ENCODE measurements at places on chromosomes 16 and 17.

DNA sequence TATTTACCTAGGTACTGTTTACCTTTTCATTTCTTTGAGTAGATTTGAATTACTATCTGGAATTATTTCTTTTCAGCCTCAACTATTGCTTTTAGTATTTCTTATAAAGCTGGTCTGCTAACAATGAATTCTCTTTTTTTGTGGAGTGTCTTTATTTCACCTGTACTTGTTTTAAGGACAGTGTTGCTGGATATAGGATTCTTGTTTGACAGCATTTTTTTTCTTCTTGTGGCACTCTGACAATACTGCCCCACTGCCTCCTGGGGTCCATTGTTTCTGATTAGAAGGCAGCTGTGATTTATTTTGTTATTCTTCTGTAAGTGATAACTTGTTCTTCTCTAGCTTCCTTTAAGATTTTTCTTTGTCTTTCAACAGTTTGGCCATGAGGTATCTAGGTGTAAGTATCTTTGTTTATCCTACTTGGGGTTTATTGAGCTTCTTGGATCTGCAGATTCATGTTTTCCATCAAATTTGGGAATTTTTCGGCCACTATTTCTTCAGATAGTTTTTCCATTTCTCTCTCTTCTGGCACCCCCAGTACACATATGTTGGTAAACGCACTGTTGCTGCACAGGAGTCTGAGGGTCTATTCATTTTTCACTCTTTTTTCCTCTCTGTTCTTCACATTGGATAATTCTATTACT lies 130.4 kb downstream of the AATF start:
- DNase-seq = no peak

DNA sequence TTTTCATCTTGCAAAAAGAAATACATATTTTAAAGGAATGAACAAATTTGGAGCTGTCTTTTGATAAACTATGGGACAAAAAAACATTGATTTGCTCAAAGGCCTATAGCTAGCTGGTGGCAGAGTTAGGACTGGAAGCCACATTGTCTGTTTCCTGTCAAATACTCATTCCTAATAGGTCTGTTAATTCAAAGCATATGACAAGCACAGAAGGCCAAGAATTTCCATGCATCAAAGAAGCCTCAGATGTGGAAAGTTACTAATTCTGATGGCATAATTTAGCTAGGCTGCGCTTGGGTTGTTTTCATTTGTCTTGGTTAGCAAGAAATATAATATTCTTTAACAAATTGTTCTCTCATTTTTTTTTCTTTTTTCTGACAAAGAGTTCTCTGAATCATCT lies 98.0 kb downstream of the CDK5R1 start:
- DNase-seq = no peak

DNA sequence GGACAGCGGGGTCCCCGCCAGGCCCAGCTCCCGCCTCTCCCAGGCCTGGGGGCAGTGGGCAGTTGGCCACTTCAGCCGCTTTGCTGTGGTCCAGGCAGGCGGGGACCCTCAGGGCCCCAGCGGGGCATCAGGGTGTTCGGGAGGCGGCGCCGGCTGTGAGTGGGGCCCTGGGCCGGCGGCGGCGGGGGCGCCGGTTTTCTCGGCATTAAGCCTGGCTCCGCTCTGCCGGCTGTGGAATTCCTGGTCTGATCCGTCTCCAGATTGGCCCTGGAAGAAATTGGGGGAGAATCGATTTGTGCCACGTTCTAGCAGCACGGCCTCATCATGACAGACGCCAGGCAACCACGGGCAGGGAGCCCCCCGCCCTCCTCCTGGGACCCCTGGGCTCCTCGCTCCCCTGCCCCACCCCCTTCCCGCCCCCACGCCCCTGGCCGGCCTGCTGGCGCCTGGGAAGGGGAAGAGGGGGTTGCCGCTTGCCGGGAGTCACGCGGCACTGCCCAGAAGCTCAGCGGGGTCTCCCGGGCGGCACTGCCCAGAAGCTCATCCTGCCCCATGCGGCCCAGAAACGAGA lies 28.6 kb upstream of the SSTR5 start:
- no peak for DNase-seq

- no peak for DNase-seq
Observed at GRCh38 chr16:26031286-26031685, 339.5 kb downstream of the HS3ST4 start.

DNA sequence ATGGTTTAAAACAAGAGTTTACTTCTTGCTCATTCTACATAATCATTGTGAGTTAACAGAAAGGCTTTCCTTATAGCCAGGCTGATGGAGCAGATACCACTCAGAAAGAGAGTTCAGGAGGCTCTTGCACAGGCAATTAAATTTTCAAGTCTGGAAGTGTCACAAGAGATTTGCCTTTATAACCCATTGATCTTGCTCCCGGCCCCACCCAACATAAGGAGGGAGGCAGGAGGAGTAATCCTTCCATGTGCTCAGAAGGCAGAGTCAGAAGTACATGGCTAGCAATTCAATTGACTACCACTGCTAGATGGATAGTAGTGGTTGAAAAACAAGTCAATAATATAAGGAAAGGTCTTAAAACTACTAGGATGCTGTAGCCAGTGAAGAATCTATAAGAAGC lies 346.3 kb upstream of the CDH11 start:
- DNase-seq = no peak

GRCh38 chr16:495127-495748 lies 32.3 kb upstream of the CAPN15 start:
- peak; percentile 38 for DNase-seq

- no peak for DNase-seq
Observed at GRCh38 chr16:19309178-19309577, 23.6 kb downstream of the CLEC19A start.

- no peak for DNase-seq
Observed at GRCh38 chr17:76501827-76502307, 644 bp upstream of the RHBDF2 start.

DNA sequence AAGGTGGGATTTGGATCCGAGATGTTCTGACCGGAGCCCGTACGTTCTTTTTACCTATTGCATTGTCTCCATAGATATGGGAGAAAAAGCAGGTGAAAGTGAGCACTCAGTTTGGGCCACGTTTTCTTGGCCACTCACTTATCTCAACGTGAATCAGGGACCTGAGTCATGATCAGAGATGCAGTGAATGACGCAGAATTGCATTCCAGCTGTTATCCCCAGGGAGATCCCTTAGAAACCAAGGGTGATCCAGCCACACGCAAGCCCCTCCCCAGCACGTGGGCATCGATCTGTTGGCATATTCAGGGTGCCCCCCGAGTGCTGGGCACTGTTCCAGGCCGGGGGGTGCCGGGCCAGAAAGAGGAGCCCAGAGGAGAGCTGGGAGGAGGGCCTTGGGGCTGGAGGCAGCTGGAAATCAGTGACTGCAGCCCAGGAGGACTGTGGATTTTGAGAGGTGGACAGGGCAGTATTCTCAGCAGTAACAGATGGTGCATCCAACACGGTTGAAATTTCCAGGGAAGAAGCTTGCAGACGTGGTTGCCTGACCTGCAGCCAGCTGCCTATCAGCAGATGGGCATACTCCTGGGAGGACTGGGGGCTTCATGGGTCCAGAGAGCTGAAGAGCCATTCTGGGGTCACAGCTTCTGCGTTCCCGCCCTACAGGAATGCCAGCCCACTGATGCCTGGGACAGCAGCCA lies 87.2 kb upstream of the CACNG5 start:
- no peak for DNase-seq

GRCh38 chr17:9050801-9051401 lies 29.6 kb downstream of the NTN1 start:
- DNase-seq = no peak

- no peak for DNase-seq
Observed at GRCh38 chr17:65049085-65049756, 7.3 kb downstream of the GNA13 start.

- no peak for DNase-seq
Observed at GRCh38 chr16:5003211-5003610, 30.5 kb downstream of the NAGPA start.

DNA sequence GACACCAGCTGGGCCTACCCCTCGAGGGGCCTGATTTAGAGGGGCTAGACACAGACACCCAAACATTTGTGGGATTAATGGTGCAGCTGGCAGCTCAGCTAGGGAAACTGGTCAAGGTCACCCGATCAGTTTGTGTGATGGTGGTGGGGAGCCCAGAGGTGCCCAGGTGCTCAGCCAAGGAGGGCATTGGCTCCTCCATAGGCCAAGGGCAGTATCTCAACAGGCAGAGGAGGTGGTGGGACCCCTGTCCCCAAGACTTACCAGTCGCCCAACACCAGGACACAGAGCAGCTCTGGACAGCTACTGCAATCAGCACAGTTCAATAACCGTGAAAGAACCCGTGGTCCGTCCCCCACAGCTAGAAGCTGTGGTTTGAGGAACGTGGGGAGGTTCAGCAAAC lies 120.9 kb downstream of the C16orf78 start:
- DNase-seq = no peak

- DNase-seq = peak; percentile 35
Observed at GRCh38 chr17:64780096-64781013, 118.2 kb upstream of the SMURF2 start.

GRCh38 chr17:8693328-8693727 lies 51.3 kb downstream of the CCDC42 start:
- no peak for DNase-seq

DNA sequence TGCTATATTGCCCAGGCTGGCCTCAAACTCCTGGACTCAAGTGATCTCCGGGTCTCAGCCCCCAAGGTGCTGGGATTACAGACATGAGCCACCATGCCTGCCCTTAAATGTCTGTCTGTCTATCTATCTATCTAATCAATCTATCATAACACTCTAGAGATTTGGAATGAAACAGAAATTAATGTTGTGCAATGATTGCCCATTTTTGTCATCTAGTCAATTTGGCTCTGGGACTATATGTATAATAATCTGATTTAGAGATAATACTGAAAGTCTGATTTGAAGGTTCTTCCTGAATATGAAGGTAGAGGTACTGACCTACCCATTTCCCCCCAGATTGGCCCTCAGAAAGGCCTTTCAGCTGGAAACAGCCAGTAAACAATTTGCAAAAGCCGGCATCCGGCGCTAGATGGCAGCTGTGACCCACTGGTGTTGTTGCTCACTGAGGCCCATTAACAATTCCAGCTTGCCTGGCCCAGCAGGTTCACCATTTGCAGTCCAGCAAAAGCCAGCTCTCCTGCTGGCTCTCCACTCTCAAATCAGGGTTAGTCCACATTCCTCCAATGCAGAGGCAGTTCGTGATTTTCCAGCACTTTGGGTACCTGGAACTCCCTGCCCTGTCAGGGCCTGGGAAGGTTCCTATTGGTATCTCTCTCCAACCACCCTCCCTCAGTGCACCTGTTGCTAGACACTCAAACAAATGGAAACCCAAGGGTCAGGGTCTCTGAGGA lies 22.9 kb upstream of the C16orf87 start:
- DNase-seq = peak; percentile 19

DNA sequence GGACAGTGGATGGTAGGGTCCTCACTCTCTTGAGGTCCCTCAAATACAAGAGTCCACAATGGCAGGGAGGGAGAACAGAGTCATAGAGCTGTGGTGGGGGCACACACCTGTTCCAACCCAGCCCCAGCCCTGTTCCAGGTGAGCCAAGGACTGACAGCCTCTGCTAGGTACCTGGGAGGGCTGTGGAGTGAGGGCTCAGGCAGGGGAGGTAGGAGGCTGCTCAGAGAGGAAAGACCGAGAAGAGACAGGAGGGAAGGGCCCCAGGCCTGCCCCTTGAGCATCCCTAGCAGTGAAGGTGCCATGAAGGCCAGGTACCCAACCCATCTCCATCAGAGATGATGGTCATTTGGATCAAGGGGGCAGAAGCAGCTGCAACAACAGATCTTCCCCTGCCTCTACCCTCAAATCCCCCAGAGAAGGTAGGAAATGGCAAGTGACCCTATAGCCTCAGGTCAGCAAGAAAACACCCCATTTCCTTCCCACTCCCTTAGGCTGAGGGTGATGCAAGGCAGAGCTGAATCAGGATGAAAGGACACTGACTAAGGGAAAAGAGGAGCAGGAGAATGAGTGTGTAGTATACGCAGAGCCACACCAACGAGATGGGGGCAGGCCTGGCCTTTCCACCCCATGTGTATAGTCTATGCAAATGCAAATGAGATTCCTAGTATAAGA lies 28.6 kb downstream of the CD300LG start:
- no peak for DNase-seq

DNA sequence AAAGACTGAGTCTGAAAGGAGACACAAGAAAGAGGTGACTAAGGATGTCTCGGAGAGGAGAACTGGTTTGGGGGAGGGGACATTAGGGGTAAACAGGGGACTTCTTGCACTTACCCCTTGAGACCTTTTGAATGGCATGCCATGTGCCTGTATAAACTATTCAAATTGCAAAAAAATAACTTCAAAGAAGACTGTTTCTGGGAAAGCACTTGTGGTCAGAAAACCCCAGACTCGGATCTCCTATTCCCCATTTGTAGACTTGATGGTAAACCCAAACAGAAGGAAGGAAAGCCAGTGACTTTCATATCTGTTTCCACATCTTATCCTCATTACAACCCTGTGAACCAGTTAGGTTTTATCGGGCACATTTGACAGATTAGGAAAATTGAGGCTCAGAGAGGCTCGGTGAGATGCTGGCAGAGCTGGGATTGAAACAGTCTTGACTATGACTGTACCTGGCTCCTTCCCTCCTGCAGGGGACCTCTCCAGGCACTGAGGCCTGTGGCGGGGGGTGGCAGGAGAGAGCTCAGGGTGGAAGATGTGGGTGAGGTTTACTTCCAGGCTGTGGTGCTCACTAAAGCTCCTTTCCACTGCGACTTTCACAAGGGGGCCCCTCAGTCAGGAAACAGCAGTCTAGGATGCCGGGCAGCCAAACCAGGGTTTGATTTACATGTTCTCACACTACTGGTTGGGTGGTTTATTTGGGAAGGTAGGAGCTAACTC lies 30.5 kb upstream of the PLCG2 start:
- DNase-seq = no peak

DNA sequence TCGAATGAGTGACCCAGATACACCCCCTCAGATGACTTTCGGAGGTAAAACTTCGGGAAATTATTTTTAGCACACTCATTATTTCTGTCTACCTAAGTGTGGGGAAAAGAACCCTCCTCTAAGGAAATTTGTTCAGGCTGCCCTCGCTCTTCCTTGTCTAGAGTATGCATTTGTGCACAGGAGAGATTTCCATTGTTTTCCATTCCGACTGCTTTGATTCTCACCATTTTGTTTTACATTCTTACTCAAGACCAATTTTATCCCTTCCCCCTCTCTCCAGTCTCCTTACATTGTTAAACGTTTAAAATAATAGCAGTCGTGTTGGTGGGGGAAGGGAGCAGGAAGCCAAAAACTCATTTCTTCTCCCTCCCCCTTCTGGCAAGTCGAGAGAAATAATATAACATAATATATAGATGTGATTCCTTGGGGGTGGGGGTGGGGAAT lies 1.5 kb upstream of the CHD3 start:
- DNase-seq = no peak

GRCh38 chr16:81945665-81946064 lies 65.6 kb downstream of the SDR42E1 start:
- no peak for DNase-seq

DNA sequence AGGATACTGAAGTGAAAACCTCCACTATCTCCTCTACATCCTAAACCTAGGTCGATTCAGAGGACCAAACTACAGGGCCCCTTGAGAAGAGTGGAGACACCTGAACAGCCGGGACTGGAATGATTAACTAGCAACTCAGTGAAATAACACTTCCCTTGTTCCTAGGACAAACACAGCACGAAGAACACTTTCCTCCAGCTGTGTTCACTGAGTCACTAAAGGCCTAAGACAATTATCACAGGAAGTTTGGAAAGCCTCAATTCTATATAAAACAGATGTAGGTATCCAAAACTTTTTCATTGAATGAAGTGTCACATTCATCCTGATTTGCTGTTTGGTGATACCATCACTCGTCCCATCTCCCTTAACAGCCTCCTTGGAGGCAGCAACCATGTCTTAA lies 15.5 kb upstream of the CUEDC1 start:
- DNase-seq = no peak

- DNase-seq = no peak
Observed at GRCh38 chr17:62923258-62924150, 42.5 kb upstream of the TANC2 start.

- DNase-seq = no peak
Observed at GRCh38 chr16:47110939-47111338, 32.8 kb downstream of the NETO2 start.
